ENCODE measurements at places on chromosomes 4 and X.
A peak's percentile ranks its signal among the peaks of the same experiment; 100 is the strongest.

DNA sequence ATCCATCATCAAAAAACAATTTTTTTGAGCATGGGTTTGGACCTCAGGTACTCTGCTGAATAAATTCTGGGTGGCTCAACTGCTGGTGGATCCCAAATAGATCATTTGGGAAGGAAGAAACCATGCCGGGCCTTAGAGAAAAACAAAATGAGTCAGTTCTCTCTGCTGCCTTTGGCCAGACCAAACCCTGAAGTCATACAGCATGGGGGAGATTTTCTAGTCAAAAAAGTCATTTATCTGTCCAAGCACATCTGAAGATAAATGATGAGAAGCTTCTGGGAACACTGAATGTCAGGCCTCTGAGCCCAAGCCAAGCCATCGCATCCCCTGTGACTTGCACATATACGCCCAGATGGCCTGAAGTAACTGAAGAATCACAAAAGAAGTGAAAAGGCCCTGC lies 261.4 kb downstream of the DHX15 start:
- DNase-seq: no peak

DNA sequence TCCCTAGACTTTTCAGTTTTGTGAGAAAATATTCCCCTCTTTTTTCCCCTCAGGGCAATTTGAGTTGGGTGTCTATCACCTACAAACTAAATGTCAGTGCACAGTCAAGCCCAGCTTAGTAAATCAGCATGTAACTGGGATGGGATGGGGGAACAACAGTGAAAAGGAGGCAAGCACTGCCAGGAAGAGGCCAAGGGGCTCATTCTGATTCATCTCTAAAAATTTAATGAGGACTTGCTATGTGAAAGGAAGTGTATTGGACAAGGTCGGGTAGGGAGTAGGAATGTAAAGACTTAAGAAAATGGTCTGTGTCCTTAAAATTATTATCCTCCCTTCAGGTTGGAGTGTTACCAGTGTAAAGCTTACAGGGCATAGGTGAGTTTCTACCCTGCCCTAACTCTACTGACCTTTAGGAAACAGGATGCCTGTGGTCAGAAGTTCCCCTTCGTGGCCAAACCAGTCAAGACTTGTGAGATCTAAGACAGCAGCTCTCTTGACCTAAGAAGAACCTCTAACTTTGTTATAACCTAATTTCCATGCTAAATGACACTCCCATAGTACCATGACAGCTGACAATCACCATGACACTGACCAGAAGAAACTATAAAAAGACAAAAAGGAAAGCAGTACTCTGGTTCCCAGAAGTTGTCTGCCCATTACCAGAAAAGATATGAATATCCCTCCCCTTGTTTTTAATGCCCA lies 194.4 kb upstream of the LDB2 start:
- DNase-seq: no peak

GRCh38 chr4:88110826-88111225 lies 47.6 kb downstream of the ABCG2 start:
- no peak for DNase-seq

DNA sequence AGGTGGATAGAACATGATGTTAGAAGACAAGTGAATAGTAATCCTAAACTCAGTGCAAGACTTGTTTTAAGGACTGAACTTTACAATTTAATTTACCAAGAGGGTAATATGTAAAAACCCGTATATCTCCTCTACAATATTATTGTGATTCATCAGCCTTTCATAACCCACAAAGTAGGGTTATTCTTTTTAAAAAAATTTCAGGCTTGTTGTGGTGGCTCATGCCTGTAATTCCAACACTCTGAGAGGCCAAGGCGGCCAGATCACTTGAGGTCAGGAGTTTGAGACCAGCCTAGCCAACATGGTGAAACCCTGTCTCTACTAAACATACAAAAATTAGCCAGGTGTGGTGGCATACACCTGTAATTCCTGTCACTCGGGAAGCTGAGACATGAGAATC lies 7.2 kb downstream of the IBSP start:
- no peak for DNase-seq

- no peak for DNase-seq
These were observed 271.2 kb downstream of the RAB28 start for GRCh38 chr4:13212936-13213335.

- DNase-seq: no peak
These were observed 22.8 kb upstream of the SEC24B start for GRCh38 chr4:109410776-109411175.

- no peak for DNase-seq
These were observed at the start of gene SMIM10 for GRCh38 chrX:134990801-134991481. Gene SMIM10, plus strand, starts transcription at chrX:134990991. Its CDS starts 105 bp downstream, at chrX:134991096.

- DNase-seq: no peak
These were observed 44.8 kb downstream of the ACOX3 start for GRCh38 chr4:8395504-8396296.

DNA sequence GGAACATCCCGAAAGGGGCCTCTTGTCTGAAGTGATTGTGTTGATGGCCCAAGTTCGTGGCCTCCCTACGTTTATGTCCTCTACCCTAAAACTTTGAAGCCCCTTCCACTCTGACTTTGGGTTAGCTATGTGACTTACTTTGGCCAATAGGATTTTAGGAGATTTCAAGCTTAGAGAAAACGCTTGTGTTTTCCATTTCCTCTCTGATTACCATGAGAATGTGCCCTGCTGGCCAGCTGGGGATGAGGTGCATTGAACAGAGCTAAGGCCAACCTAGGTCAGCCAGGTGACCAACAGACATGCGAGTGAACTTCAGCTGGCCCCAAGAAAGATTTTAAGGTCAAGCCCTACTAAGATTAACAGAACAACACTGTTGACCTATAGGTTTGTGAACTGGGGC lies 82.4 kb downstream of the SLC2A9 start:
- no peak for DNase-seq

GRCh38 chr4:9703391-9703790 lies 78.0 kb upstream of the DRD5 start:
- peak; percentile 35 for DNase-seq

DNA sequence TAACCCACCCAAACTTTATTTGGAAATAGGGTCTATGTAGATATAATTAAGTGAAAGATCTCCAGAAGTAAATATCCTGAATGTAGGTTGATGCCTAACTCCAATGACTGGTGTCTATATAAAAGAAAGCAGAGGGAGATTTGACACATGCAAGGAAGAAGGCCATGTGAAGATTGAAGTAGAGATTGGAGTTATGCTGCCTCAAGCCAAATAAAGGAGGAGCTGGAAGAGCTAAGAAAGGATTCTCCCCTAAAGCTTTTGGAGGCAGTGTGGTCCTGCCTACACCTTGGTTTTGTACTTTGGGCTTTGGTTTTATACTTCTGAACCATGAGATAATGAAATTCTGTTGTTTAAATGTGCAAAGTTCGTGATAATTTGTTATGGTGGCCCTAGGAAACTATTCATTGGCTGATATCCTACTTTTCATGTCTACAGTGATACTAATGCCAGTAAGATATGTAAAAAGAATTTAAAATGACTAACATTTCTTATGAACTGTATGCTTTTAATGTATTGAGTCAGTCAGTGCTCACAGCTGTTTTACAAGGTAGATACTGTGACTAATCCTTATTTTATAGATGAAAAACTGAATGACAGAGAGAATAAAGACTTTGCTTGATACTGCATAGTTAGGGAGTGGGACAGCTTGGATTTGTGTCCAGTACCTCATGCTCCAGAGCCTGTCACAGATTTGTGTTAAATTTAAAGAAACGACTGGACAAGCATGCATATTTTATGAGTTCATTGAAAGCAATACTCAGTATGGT lies 5.9 kb upstream of the RAB40AL start:
- DNase-seq: no peak

DNA sequence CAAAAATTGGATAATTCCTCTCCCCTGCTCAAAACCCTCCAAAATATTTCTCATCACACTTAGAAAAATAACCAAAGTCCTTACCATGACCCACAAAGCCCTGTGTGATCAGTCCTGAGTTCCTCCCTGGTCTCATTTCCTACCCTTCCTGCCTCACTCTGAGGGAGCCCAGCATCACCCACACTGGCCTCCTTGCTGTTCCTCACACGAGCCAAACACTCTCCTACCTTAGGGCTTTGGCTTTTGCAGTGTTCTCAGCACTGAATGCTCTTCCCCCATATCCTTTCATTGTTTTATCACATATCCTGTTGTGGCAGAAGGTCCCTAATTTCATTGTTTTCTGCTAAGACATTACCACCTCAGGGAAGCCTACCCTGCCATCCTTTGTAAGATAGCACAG lies 12.2 kb downstream of the MGAT4D start:
- DNase-seq: no peak

GRCh38 chr4:138310991-138311390 lies 68.8 kb upstream of the SLC7A11 start:
- DNase-seq: no peak

- DNase-seq: no peak
These were observed 1564.8 kb downstream of the RPA4 start for GRCh38 chrX:98448524-98448923.

DNA sequence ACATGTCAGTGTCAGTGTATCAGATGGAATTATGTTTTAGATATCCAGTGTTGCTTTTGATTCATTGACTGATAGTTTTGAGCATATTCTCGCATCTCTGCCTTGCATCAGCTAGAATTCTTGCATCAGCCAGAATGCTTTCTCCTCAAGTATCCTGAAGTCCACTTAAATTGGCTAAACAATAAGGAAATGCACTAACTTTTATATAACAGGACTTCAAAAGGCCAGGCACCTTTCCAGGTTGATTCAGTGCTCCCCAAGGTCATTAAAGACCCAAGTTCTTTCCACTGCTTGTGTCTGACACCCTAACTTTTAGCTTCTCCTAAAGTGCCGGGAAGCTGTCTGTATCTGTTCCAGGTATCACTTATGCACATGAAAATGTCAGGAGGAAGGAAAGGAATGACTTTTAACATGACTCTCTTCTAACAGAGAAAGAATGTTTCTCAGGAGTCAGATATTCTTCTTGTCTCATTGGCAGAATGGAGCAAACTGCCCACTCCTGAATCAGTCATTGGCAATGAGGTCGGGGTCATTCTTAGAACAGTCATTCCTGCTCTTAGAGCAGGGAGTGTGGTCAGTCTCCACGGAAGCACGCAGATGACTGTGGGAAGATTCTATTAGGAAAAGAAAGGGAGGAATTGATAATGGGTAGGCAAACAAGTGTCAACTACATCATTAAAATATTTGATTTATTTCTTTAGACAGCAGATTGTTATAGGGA lies 92.9 kb upstream of the TLL1 start:
- no peak for DNase-seq

DNA sequence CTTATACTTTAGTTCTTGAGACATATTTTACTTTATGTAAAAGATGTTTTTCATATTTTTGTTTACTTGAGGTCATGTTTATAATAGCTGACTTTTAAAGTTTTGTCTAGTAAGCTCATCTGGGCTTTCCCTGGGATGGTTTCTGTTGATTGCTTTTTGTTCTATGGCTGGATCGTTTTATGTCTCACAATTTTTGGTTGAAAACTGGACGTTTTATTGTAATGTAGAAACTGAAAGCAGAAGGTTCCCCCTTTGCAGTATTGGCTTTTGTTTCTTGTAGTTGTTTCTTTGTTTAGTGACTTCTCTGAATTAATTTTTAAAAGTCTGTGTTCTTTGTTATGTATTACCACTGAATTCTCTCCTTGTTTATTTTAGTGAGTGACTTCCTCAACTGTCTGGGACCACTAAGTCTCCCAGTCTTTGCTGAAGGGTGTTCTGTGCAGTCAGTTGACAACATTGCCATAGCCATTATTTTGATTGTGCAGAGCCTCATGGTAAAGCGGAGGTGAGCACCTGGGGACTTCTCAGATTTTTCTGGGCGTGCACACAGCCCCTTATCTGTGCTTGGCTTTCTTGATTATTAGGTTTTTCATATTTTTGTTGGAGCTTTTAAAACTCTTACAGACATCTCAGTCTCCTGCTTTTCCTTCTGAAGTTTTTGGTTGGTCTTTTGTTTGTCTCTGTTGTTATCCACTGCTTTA lies 31.0 kb downstream of the KDM6A start:
- DNase-seq: no peak

DNA sequence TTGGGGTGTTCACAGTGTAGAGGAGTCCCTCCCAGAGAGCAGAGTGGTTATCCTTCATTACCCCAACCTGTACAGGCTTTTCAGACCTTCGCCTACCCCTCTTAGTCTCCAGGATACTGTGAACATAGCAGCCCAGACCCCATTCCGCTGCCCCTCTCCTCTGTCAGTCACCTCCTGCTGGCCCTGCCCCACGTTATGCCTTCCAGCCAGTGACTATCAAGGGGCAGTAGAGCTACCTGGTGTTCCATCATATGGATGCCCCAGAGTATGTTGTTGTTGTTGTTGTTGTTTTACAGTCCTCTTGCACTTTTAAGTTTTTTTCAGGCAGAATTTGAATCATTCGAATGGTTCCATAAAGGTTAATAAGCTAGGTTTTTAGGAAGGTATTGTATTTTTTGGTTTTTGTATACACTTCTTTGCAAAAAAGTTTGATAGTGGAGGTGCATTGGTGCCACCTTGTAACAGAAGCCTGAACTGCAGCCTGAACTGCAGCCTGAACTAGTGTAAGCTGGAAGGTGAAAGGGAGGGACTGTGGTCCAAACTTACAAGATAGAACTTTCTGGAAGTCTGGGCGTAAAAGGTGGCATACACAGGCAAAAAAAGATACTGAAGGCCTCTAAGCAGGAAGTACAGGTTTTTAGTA lies 101.4 kb upstream of the RAB40AL start:
- no peak for DNase-seq

GRCh38 chr4:146439999-146440398 lies 81.7 kb downstream of the SLC10A7 start:
- DNase-seq: no peak

DNA sequence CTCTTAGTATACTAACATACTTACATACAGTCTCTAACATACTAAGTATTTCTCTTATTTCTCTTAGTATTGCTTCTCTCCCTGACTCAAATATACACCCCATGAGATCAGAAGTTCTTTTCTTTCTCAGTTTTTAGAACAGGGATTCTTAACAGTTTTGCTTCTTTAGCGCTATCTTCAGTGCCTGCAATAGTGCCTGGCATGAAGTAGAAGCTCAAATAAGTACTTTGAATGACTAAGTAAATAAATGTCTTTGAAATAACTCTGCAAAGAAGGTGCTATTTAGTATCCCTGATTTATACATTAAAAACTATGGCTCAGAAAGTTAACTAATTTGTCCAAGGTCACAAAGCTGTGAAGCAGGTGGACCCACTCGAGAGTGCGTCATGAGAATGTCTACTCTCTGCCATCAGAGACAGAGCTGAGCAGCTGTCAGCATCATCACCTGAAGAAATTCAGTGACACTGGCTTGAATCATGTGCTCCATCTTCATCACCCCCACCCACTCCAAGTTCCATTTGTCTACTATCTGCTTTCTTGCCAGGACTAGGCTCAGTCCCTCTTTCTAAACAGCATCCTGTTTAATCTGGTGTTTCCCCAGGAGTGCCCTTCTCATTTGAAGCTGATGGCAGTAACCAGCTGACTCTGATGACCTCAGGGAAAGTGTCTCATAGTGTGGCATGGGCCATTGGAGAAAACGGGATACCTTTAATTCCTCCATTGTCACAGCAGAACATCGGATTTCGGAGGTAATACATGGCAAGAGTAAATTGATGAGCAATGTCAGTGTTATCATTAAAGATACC lies 83.1 kb downstream of the CC2D2A start:
- no peak for DNase-seq

DNA sequence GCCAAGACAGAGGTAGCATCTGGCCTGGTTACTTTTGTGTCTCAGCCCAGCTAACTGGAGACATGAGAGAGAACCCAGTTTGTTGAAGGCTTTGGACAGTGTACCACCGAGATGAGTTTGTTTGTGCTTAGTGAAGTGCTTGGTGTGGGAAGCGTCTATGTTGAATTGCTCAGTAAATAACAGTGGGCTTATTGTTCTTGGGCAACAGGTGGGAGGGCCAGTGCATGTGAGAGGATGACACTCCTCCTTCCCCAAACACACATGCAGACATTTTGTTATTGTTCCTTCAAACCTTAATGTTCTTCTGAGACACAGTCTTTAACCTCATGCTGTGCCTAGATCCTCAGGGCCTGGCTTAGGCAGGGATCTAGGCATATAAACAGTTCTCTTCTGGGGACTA lies 39.7 kb downstream of the MSN start:
- DNase-seq: no peak
